Renal cortical epithelial cell (primary cell): ENCODE measurements at places on chromosomes 12 and 14.

- peak; percentile 65 for DNase-seq
Measured at GRCh38 chr14:75126679-75127473, at the start of gene NEK9. NEK9 (minus strand) TSS chr14:75127048; CDS start chr14:75126921, 127 bp downstream.

- peak; percentile 81 for DNase-seq
Measured at GRCh38 chr14:50667996-50668825, at the start of gene SAV1. SAV1 (minus strand) TSS chr14:50668306; CDS start chr14:50667967, 339 bp downstream.

- DNase-seq: no peak
Measured at GRCh38 chr14:105737504-105738246, 211.3 kb downstream of the TMEM121 start.

DNA sequence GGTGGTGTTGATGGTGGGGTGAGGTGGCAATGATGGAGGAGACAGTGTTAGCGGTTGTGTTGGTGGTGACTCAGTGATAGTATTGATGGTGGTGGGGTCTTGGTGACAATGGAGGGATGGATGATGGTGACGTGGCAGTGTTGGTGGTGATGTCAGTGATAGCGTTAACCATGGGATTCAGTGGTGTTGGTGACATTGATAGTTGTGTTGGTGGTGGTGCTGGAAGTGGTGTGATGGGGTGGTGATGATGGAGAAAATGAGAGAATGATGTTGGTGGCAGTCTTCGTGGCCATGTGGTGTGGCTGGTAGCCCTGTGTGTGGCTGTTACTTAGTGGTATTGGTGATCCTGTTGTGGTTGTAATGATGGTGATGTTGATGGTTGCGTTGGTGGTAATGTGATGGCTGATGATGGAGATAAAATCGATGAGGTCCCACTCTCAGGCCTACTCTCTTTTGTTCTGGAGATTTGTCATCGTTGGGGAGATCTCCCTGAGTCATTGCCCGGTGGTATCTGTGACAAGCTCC lies 2.6 kb downstream of the DTX1 start:
- DNase-seq: no peak

- DNase-seq: no peak
Measured at GRCh38 chr12:101946233-101946611, 68.8 kb downstream of the DRAM1 start.

- no peak for DNase-seq
Measured at GRCh38 chr14:86501611-86502010, 971.7 kb downstream of the FLRT2 start.

GRCh38 chr14:102590667-102591099 lies 1.8 kb upstream of the RCOR1 start:
- peak; percentile 49 for DNase-seq

DNA sequence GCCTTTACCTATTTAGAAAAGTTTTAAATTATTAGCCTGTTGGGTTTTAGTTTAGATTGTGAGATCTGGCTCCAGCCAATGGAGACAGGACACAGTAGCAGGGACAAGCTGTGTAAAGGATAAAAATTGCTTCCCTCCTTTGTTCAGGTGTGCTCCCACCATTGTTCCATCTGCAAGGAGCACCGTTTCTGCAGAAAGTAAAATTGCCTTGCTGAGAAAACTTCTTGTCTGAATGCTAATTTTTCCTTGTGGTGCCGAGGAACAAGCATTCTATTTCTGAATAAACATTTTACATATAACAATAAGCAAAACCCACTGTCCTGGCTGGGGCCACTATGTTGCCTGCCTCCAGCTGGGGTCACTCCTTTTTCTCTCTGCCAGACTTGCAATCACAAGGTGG lies 72.7 kb upstream of the ZFP36L1 start:
- peak; percentile 15 for DNase-seq

- no peak for DNase-seq
Measured at GRCh38 chr12:12845794-12846243, 32.7 kb downstream of the DDX47 start.

DNA sequence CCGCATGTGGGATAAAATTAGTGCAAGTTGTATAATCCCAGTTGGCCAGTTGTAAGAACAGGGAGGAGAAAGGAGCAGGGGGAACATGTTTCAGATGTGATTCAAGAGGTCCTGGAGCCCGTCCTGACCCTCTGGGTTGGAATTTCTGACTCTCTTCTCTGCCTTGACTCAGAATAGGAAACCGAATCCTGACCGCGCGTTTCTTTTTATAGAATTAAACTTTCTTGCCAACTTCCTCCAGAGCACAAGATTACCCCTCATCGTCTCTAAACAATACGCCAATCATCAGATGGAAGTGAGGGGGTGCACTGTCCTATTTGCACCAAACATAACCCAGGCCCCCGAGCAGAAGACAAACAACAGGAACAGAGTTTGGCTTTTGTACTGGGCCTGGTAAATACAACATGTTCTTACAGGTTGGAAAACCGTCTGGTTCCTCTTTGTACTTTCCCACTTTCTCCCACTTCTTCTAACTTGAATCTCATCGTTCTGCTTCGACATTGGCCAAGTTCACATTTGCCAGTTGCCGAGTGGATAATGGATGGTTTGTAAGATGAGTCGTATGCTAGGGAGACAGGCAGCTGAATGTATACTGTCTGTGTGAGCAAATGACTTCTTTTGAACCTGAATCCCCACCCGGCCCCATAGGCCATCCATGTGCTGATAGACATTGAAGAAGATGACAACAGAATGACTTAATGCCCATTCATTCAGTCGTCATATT lies 42.6 kb upstream of the MED13L start:
- no peak for DNase-seq

DNA sequence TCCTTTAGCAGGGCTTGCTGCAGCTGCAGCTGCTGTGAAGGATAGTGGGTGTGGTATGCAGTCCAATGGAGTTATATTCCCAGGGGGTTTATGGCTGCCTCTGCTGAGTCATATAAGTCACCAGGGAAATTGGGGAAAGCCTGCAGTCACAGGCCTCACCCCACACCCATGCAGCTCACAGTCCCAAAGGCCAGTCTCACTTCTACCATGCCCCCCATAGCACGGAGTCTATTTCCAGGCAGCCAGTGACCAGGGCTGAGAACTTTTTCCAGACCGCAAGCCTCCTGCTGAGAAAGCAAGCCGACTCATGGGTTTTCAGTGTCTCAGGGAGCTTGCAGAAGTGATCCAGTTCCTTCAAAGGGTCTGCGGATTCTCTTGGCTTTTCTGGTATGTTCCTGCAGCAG lies 322.4 kb upstream of the CLEC14A start:
- DNase-seq: no peak

- peak; percentile 58 for DNase-seq
Measured at GRCh38 chr14:52179141-52179790, 88.2 kb upstream of the PTGDR start.

DNA sequence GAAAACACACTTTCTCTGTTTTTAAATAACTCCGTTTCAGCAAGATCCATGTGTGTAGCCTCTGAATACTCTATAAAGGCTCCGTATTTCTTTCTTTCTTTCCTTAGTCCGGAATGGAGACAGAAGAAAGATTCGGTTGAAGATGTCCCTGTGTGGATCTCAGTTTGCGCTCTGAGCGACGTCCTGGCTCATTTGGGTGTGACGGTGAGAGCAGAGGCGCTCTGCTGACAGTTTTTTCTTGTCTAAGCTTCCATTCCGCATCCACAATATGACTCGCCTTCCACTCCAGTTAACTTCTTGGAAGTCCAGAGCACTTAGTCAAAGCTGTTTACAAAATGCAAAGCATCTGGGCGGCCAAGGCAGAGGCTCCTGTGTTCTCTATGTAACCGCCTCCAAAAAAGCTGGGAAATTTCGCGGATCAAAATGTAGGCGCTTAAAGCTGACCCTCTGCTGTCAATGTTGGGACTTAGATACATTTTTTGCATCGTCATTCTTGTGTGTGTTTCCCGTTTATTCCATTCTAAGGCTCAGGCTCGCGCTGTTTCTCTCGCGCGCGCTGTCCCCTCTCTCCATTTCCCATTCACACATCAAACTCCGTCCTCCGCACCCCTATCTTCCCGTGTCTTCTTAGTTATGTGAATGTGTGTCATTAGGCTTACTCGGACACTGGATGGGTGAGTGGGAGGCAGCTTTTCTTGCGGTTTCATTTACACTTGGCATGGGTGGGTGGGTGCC lies 880 bp upstream of the FLRT2 start:
- DNase-seq: peak; percentile 55
